ENCODE measurements at places on chromosomes 7 and 10.

- no peak for DNase-seq
Observed at GRCh38 chr7:4604456-4604940, 77.6 kb upstream of the FOXK1 start.

- DNase-seq: no peak
Observed at GRCh38 chr10:63603709-63604445, 82.7 kb downstream of the REEP3 start.

DNA sequence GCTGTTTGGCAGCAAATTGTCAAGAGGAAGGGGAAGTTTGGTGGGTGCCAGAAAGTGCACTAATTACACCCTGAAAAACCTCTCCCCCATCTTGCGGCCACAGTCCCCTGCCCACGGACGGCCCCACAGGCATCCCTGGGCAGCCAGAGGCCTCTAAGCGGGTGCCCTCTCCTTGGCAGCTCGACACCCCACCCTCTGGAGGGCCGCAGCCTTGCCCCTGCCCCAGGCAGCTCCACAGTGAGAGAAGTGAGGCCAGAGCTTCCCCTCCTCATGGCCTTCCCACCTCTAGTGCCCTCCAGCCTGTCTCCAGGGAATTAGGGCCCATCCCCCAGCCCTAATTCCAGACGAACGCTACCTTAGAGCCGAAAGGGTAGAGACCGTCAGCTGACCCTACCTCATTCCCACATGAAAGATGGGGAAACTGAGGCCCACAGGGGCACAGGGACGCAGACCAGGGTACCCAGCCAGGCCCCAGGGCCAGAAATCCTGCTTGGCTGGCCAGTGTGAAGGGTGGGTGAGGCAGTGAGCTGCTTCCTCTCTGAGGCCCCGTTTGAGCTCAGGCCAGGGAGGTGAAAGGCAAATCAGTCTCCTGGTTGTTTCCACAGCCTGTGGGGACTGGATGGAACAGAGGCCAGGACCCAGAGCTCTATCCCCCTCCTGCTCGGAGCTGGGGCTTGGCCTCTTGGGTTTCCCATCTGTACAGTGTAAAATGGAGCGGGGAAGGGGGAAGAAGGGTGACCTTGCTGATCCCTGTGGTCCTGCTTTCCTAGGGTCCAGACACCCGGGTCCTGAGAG, 10.0 kb downstream of the ZCCHC24 start:
- DNase-seq: no peak

GRCh38 chr10:103295374-103296015, 18.6 kb downstream of the INA start:
- DNase-seq: no peak

DNA sequence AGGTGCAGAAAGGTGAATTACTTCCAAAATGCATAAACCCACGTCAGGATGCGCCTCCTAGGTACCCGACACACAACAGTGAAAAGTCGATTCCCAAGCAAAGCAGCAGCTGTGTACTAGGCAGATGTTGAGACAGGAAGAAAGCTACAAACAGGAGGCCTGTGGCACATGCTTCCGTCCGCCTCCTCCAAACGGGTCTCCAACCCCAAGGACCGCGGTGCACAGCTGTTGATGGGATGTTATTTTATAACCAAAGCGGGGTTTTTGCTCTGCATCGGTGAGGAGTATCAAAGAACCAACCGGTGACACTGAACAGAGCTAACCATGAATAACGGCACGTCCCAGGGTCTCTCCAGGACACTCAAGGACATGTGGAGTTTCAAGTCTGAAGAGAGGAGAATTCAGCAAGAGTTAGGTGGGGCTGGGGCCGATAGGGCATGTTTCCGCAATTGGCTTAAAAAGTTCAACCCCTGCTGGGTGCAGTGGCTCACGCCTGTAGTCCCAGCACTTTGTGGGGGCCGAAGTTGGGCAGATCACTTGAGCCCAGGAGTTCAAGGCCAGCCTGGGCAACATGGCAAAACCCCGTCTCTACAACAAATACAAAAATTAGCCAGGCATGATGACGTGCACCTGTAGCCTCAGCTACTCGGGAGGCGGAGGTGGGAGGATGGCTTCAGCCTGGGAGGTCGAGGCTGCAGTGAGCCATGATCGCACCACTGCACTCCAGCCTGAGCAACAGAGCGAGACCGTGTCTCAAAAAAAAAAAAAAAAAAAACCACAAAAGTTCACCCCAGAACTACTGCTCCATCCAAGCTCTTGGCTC, 108.0 kb downstream of the SMURF1 start:
- no peak for DNase-seq

DNA sequence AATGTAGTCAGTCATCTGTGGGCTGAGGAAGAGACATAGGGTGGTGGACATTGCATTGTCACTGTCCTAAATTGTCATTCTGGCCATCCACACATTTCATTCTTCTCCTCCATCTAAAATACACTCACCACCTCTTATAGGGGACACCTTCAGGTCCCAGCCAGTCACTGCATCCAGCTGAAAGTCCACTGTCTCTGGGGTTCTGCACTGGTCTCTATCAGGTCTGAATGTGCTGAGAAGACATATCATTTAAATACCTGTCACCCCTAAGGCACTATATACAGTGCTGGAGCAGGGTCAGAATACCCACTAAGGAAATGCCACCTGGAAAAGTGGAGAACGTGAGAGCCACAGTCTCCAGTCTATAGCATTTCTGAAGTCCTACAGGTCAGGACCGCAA, 29.6 kb downstream of the SH2D4B start:
- DNase-seq: no peak

DNA sequence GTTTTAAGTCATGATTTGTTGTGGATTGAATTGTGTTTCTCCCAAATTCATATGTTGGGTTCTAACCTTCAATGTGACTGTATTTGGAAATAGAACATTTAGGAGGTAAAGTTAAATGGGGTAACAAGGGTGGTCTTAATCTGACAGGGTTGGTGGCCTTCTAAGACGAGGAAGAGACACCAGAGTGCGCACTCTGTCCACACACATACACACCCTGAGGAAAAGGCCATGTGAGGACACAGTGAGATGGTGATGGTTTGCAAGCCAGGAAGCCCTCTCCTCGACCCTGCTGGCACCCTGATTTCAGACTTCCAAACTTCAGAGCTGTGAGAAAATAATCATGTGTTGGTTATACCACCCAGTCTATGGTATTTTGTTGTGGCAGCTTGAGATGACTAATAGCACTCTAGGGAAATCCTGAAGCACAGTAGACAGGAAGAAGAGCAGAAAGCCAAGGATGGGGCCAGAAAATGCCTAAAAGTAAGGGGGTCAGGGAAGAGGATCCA, 28.0 kb upstream of the SEM1 start:
- no peak for DNase-seq
